ENCODE measurements at places on chromosomes 16 and 17.

- DNase-seq, result no peak
These were observed 41.2 kb downstream of the PRKCA start for GRCh38 chr17:66343531-66344078.

GRCh38 chr17:80307994-80308691, 47.5 kb downstream of the RNF213 start:
- no peak for DNase-seq

- no peak for DNase-seq
These were observed 1.5 kb downstream of the NTN1 start for GRCh38 chr17:9022573-9023391.

DNA sequence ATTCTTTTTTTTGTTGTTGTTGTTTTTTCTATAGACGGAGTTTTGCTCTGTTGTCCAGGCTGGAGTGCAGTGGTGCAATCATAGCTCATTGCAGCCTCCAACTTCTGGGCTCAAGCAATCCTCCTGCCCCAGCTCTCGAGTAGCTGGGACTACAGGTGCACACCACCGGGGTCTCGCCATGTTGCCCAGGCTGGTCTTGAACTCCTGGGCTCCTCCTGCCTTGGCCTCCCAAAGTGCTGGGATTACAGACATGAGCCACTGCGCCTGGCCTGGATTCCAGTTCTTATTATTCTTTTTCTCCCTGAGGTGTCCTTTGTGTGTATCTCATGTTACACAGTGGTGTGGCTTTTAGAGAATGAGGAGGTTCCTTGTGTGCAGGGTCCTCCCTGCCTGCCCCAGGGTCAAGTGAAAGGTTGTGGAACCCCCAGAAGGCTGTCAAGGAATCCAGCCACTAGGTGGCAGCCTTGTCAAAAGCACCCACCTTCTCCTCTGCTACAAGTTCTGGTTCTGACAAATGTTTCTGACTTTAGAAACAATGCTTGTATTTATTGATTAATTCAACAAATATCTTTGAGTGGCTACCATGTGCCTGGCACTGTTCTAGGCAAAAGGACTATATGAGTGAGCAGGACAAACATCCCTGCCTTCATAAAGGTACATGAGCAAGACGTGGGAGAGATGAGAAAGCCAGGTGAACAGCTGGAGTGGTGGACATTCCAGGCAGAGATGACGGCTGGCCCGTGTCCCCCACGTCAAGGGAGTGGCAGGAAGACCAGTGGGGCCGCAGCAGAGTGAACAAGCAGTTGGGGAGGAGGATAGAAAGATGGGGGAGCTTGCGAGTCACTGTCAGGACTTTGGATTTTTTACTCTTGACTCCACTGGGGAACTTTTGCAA, 112.4 kb downstream of the SPECC1 start:
- peak; percentile 59 for DNase-seq

- no peak for DNase-seq
These were observed 139.2 kb downstream of the PHKB start for GRCh38 chr16:47600376-47600775.

DNA sequence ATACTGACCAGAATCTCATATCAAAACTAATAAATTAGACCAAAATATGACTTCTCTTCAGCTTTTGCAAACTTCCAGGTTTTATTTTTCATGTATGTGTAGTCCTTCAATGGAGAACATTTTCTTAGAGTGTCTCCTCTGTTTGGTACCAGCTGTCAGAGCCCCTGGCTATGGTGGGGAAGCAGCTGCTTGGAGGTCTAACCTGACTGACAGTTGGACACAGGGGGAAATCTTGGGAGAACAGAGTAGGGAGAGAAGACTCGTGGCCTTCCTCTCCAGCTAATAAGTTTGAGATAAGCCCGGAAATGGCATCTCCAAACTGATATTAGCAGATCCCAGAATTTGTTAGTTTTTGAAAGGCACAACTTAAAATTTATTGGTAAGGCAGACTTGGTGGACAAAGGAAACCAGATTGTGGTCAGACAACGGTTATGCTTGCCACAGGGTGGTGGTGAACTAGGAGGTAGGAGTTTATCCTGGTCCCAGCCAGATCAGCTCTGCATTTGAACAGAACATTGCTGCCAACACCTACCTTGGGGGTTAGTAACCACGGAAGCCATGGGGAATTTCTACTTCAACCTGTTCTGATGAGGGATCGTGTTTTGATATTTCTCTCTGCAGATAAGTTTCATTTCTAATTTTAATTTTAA, 39.2 kb upstream of the IRX3 start:
- DNase-seq, result no peak

DNA sequence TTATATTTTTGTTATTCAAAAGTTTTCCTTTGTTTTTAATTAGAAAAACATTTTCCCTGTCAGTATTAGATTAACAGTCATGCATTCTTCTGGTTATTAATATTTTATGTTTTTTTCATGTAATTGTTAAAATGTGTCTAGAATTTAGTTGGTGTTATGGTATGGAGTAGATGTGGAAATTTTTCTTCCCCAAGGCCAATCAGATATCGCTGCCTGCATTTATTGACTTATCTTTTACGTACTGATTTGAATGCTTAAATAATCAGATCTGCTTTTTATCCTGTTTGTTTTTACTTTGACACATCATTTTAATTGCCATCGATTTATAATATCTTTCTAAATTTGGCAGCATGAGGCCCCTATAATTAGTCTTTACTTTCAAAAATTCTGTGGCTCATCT, 13.6 kb downstream of the FTO start:
- no peak for DNase-seq

DNA sequence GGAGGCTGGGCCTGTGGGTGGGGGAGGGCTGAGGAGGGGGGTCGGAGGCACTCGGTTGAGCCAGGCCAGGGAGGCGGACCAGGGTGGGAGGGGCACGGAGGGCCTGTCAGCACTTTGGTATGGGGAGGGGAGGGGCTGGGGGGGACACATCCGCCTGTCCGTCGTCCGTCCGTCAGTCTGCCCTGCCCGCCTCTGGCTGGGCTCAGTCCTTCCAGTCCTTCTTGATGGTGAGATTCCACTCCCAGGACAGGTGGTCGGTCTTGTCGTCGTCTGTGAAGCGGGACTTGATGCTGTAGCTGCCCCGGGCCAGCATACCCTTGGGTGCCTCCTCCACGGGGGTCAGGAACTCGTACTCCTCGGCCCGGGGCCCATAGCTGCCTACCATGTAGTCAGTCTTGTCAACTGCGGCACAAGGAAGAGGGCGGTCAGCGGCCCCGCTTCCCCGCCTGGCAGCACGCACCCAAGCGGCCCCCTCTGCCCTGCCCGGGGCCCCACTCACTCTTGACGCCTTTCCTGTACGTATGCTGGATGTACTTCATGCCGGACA, 2.4 kb downstream of the ARHGDIA start:
- DNase-seq, result peak; percentile 51

DNA sequence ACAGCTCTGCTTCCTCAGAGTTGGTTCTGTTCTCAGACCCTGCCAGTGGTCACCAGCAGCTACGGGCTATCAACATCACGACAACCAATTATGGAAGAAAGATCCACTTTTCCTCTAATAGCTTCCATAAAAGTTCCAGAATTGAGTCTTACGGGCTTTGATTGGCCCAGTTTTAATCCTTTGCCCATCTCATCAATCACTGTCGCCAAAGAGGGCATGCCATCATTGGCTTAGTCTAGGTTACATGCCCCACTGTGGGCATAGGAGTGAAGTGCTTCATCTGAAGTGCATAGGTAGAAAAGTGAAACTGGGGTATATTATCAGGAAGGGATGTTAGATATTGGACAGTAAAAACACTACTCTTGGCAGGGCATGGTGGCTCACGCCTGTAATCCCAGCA, 76.6 kb upstream of the DHX40 start:
- DNase-seq, result no peak

DNA sequence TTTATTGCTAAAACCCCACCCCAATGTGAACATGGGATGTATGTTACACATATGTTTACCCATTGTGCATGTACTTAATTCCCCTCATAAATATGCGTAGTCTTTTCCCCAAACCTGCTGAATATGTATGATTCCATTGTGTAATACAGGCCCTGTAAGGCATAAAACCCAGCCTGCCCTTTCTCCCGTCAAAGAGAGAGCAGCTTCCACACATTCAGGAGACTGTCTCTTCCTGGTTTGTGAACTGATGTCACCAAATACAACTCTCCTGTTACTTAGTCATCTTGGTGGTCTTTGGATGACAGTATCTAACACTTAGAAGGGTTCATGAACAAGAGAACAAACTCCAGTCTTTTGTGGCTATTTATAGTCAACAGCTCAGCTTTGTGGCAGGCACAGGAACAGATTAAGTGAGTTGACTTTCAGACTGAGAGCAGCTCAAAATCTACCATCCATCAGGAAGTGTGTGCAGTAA, 24.7 kb upstream of the TMC7 start:
- no peak for DNase-seq

DNA sequence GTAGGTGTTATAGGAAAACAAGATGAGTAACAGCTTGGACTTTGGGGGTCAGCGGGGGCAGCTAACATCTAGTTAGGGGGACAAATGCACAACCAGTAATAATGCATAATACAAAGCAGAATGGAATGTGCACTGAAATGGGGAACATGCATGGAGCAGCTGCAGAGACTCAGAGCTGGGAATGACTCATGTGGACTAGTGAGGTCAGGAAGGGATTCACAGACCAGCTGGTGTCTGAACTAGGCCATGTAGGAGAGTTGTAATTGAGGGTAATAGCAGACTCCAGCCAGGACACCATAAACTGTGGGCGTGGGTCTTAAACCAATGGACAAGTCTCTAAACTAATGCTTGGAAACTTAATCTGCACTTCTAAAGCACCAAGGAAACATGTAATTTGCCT, 176.8 kb upstream of the ASIC2 start:
- DNase-seq, result peak; percentile 87

DNA sequence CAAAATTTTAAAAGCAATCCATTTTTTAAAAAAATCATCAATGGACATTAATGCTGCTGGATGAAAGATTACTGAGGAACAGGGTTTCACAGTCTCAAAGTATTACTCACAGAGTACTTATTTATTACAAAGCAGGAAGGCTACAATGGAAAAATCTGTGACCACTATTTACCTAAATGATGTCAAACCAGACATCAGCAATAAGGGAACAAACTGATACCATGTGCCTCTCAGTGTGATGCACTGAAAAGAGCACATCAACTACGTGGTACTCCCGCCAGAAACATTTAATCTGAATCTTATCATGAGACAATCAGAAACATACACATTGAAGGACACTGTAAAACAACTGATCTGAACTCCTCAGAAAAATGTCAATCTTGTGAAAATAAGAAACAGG, 124.2 kb downstream of the PARN start:
- no peak for DNase-seq

- no peak for DNase-seq
These were observed 1.5 kb downstream of the SLC38A8 start for GRCh38 chr16:84040823-84041820.

DNA sequence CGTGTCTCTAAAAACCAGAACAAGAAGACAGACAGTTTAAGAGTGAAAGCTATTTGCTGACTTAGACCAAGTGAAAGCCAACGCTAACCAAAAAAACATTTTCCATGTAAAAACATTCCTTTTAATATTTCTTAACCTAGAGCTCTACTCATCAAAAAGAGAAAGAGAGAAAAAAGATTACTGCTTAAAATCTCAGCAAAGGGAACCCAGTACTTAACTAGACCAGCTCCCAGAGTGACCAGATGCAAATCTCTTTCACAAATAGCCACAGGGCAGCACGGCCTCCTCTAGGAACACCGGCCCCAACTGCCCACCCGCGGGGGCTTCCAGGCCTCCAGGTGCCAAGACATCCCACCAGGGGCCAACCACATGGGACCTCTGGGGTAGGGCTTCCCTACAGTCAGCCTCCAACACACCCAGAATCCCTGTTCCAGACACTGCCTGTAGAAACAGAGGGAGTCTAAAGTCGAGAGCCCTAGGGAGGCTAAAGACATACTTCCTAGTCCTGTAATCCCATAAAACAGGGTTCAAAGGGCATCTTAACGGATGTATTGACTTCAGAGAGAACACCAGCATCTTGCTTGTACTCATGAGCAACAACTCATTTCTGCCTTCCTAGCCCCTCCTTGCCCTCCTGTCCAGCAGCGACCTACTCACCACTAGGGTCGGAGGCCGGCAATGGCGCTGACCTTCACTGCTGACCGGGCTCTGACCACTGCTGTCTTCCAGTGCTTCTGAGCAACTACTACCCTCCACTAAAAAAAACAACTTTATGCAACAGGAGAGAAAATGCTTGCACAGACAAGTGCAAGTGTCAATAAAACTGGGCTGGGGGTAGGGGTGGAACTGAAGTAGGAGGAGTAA, 21.3 kb downstream of the ZCCHC14 start:
- no peak for DNase-seq

GRCh38 chr16:50696126-50696525, 2.7 kb downstream of the NOD2 start:
- DNase-seq, result no peak

GRCh38 chr17:30134551-30134950, 17.9 kb downstream of the NSRP1 start:
- DNase-seq, result no peak

DNA sequence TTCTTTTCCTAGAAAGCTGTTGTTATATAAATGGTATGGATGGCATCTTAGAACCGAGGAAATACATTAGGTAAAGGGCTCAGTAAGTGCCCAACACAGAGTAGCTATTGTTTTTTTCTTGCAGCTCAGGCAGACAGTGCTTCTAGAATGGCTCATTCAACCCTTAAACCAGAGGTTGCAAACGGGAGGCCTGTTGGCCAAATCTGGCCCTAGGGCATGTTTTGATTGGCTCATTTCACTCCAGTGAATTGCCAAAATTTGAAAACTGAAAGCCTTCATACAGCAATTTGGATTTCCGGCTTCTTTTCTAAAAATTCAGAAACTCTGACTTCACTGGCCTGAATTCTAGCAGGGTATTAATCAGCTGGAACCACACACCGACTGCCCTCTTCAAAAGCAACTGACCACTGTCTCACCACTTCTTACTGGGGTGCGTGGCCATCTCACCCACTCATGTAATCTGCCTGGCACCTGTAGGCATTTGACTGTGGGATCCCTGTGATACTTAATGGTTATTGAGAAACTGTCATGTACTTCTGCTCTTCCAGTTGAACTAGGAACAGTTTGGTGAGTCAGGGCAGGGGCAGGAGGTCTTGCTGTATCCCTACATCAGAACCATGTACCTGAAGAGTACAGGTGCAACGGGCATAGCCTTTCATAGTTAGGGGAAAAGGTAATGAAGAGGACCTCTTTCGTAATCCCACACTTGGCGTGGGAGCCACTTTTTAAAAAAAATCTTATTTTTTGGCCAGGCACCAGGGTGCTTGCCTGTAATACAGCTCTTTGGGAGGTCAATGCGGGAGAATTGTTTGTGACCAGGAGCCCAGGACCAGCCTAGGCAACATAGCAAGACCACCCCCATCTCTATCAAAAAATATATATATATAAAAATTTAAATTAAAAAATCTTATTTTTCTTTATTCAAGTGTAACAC, 53.6 kb upstream of the SCNN1B start:
- DNase-seq, result no peak

- DNase-seq, result no peak
These were observed 32.1 kb upstream of the SLC6A2 start for GRCh38 chr16:55623640-55624039.

DNA sequence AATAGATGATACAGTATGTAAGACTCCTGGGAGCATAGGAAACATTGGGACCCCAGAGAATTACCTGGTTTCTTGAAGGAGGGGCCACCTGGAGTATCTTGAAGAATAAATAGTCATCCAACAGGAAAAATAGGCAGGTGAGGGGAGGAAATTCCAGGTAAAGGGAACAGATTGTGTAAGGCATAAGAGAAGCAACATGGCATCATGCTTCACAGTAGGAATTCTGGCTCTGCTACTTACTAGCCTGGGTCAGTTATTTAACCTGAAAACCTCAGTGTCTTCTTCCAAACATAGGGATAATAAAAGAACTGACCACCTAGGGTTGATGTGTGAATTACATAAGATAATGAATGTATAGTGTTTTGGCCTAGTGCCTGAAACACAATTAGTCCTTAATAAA, 122.1 kb downstream of the CA10 start:
- no peak for DNase-seq

Data from ACHN (cell line).